Activated CD8-positive, alpha-beta memory T cell treated with anti-CD3 and anti-CD28 coated beads for 48 hours (primary cell): ENCODE measurements at places on chromosomes 16 and 17.

DNA sequence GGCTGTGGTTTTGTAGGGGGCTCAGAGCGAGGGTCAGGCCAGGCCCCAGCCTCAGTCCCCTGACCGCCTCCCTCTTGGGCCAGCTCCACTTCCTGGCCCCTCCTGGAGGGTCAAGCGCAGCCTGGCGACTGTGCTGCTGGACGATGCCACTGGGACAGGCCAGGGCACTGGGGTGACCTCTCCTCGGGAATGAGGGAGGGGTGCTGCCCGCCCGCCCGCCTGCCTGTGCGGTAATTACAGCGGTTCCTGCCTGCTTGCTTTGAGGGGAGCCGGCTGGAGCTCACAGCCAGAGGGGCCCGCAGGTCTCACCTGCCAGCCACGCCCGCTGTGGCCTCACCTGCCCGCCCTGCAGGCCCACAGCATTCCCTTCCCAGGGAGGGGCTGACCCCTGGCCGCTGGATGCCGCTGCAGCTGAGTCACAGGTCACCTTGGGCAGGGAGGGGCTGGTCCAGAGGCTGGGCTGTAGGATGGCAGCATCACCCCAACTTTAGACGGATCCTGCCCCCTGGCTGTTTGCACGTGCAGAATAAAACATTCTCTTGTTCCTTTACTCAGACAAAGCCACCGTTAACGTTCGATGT is 76.7 kb upstream of the CBX4 start:
- DNase-seq, result no peak

DNA sequence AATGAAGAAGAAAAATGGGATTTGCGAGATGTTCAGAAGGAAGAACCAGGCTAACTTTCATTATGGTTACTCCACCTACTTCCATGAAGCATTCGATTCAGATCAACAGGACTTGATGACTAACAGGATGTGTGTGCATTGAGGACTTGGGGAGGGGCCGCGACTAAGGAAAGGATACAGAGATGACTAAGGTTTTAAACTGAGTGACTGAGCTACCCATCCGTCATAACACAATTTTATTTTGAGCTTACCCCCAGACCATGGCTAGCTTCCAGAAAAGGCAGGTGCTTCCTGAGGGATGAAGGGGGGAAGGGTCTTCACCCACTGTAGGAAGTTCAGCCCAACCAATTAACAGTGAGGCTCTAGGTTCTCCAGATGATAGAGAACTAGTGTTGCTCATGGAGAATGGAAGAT is 2.5 kb upstream of the CDYL2 start:
- no peak for DNase-seq

DNA sequence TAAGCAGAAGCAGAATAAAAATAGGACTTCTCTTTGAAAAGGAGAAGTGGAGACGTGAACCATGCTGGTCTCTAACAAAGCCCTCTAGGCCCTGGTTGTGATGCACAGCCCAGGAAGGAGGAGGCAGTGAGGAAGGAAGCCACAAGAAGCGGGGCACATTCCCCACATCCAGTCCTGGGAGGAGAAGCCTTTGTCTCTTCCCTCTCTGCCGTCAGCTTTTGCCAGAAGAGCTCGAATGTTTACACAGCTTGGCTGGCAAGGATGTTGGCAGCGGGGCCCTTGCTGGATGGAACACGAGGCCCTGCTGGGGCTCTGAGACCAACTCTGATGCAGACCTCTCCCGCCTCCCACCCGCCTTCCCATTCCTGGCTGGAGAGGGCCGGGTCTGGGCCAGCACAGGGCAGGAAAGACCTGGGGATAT is 91.3 kb downstream of the MAF start:
- no peak for DNase-seq

DNA sequence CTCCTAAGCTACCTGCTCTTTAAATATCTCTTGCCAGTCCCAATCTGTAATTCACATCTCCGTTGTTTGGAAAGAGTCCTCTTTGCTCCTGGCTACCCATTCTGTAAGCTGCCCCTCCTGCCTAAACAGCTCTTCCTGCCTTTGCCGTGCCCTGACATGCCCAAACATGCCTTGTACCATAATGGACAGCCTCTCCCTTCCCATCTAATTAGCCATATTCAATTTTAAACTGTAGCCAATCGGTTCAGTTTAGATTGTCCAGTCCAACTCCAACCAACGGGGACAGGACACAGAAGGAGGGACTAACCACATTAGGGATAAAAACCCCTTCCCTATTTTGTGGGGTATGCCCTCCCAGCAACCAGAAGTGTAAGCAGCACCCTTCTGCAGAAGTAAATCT is 30.6 kb upstream of the CLEC3A start:
- DNase-seq, result no peak

DNA sequence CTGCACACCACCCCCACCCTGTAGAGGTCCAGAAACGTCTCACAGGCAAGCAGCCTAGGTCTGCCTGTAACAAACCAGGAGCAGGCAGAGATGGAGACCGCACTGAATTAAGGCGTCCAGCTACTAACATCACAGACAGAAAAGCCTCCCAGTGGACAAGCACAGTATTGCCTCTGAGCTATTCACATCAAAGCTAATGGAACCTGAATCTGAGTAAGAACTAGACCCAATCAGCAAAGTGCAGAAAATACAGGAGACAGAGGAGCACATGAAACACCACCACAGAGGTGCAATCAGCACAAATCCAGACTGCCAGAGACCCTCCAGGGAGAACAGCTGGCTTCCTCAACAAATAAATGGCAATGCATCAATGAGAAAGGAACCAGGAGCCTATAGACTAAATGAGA is 22.2 kb upstream of the PEMT start:
- DNase-seq, result no peak

- DNase-seq, result no peak
Measured at GRCh38 chr17:12826431-12826830, 37.1 kb downstream of the ARHGAP44 start.

DNA sequence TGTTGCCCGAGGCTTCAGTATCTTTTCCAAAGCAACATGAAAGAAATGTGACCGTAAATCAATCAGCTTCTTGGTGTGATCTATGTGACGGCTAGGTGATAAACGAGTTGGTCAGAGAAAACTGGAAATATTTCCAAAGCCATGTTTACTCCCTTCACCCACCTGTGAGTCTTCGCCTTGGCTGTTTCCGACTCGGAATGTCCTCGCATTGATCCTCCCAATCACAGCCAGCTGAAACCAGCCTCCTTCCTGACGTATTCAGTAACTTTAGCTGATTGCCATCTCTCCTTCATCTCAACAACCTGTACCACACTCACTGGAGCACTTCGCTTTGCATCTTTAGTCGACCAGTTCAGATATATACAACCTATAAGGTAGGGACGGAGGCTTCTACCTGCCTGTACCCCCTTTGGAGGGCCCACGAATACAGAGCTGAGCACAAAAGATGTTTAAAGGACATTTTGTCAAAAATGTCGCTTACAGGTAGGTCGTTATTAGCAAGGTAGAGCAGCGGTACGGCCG is 705 bp downstream of the KRABD2 start:
- DNase-seq, result no peak

- peak; percentile 21 for DNase-seq
Measured at GRCh38 chr17:82592767-82593589, 55.3 kb downstream of the WDR45B start.

DNA sequence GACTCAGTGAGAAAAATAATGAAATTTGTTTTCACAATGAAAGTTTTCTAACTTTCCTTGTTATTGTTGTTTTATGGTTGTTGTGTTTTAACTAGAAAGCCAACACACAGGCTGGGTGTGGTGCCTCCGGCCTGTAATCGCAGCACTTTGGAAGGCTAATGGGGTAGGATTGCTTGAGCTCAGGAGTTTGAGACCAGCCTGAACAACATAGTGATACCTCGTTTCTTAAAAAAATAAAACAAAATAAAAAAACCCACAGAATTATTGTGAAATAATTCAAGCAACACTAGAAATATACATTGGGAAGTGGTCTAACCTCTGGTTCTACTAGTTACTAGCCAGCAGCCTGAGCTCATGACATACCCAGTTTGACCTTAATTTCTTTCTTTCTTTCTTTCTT is 630 bp downstream of the MILR1 start:
- no peak for DNase-seq
